ENCODE measurements at places on chromosomes 7 and 10.

DNA sequence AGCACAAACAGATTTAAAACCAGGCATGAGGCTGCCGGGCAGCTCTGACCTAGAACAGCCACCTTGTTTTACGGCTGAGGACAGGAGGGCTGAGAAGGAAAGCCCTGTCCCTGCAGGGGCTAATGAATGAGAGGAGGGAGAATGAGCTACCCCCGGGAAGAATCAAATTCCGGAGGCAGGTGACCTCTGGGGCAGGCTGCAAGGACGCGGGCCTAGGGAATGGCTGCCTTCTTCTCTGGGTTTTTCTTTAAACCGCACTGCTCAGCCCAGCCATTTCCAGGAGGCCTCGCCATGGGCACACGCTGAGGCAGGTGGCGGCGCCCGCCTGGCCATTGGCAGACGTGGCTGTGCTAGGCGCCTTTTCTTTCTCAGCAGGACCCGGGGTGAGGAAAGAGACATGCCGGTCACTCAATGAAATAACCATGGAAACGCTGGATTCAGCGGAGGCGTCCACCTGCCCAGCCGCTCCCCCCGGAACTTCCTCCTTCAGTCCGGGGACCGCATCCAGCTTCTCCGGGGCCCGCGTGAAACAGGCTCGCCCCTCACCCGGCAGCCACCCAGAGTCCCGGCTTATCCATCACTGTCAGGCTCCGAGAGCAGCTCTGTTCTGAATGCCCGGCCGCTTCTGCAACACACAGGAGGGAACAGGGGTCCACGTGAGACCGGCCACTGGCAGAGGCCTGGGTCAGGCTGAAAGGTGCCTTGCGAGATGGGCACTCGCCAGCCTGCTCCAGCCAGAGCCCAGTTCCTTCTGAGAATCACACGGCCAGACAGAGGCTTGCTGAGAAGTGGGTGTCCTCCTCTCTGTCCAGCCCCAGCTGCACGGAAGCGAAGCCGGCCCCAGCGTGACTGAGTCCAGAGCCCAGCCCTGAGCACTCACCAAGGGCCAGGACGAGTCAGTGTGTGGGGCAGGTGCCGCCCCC lies 82.1 kb downstream of the PDGFA start:
- no peak for DNase-seq

DNA sequence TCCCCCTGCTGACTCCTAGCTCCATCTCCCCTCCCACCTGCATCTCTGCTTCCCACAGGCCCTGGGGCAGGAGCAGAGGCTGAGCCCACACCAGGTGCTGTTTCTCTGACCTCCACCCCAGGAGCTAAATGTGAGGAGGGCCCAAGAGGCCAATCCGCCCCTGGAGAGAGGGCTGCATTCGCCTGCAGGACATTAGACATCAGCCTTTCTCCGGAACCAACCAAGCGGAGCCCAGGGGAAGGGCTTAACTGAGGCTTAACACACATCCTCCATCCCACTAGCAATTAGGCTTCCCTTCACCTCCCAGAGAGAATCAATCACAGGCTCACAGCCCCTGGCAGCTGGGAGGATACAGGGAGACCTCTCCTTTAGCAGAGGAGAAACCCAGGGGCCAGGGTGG lies 50.5 kb downstream of the SH3PXD2A start:
- DNase-seq: no peak

DNA sequence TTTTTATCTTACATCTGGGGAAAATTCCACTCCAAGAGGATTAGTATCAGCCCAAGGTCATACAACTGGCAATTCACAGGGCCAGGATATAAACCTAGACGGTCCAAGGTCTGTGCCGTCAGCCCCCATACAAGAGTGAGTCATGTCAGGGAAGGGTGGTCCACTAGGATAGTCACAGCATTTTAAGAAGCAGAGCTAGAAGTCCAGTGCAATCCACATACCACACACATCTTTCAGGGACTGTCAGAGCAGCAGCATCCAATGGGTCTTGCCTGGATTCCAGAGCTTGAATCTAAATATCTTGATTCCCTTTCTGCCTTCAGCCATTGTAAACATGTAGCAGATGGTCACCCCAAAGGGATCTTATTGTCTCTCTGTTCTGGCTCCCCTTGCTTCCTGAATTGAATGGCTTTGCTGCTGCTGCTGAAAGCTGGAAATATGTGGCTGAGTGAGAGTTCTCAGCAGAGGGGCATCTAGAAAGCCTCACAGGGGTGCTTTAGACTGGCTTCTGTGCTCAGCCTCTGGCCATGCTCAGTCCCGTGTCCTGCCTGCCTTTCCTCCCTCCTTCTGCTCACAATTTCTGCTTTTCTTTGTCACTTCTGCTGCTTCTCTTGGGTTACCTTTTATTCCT lies 9.9 kb upstream of the OR6V1 start:
- no peak for DNase-seq

DNA sequence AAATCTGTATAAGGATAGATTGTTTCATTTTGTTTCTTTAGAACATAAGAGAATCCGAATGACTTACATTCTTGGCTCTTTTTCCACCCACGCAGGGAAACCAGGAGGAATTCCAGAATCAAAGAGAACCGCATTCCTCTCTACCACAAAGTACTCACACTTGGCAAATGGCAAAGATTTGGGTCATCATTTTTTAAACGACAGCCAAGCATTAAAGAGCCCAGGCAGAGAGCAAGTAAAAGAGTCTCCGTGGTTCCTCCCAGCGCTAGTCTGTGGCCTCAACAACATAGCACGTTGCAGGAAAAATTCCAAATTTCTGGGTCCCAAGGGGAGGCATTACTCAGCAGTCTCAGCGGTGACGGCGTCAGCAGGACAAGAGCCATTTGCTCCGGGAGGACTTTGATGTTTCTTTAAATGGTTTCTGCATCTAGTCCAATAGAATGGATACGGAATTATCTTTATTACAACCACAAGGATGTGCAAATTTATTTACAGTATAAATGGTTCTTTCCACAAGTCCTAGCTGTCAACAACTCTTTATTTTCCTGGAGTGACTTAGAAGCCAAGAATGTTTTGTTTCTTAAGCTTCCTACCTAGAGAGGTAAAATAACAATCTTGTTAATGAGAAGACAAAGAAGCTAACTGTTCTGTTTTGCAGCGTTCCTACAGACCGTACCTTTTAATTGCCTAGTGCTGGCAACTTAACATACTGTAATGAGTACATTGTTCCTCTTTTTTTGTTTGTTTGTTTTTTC lies 232.5 kb downstream of the SKIDA1 start:
- peak; percentile 92 for DNase-seq

GRCh38 chr10:54799506-54799905 lies 1.5 kb downstream of the PCDH15 start:
- DNase-seq: no peak

DNA sequence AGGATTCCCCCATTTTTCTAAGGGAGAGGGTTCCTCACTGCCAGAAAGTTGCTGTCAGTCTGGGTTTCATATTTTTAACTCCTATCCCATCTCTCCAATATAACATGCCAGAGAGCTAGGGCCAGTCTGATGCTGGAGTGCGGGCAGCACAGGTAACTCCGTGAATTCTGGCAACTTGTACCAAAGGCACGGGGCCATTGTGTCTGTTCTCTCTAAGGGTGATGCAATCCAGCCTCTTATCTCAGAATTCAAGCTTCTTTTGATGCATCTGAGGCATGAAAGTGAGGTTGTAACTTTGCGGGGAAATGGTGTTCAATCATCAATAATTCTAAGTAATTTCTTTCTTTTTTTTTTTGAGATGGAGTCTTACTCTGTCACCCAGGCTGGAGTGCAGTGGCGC lies 1074.4 kb downstream of the TYW1 start:
- DNase-seq: no peak
